ENCODE measurements at places on chromosomes 7 and 10. TPM values are rescaled to one million over a fixed set of nuclear protein-coding genes. Genes with fewer than 3 reads are reported as not detected.

DNA sequence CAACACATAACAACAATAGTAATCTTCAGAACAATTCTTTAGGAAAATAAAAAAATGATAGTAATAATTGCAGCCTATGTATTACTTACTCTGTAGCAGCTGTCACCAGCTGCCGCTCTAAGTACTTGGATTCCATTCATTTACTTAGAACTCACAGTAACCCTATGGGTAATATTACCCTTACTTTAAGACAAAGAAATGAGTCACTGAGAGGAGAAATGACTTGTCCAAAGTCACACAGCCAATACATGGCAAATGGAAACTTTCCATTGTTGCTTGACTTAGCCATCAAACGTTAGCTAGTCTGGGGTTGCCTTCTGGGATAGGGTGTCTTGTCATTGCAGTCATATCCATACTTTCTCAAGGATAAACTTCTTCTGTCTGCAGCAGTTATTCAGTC, 3.6 kb downstream of the CCNY start:
- no peak for DNase-seq

DNA sequence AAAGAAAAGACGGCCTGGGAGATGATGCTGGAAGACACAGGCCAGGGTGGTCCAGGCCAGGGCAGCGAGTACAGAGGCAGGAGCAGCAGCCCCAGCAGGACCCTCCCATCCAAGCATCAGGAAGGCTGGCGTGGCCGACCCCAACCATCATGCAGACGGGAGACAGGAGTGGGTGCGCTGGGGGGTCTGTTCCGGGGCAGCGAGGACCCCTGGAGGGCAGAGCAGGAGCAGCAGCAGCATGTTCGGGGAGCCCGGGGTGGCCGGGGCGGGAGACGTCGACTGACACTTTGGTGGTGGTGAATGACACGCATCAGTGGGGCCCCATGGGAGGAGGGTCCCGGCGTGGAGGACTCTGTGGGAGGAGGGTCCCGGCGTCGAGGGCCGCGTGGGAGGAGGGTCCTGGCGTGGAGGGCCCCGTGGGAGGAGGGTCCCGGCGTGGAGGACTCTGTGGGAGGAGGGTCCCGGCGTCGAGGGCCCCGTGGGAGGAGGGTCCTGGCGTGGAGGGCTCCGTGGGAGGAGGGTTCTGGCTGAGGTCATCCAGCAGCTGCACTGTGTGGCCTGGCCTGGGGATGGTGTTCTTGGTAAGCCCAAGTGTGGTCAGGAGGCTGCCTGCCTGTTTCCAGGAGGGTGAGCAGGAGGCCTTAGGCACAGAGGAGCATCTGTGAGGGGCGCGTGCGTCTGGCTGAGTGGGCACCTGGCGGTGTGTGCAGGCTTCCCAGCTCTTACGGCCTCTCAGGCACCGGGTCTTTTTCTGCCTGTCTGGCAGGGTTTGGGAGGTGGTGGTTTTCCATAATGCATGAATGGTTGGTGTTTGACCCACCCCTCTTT, 38.9 kb downstream of the FAM20C start:
- DNase-seq = no peak

- no peak for DNase-seq
Observed at GRCh38 chr7:118777308-118777707, 552.8 kb downstream of the ANKRD7 start.

GRCh38 chr7:146359176-146359575, 242.6 kb downstream of the CNTNAP2 start:
- DNase-seq = no peak

GRCh38 chr10:66888237-66888636, 37.6 kb upstream of the LRRTM3 start:
- no peak for DNase-seq

DNA sequence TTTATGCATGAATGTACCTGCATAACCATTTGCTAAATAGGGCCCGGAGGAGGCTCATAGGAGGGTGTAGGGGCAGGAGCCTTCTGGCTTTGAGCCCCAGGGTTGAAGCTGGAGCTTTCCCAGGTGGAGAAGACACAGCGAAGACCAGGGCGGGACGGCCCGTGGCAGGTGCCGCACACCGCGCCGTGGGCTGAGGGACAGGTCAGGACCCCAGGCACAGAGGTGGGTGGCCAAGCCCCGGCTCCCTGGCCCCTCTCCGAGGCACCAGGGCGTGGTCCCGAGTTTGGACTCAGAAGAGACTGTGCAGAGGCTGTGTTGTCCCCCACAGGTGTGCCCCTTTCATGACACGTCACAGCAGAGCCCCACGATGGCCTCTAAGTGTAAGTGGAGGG, 56.5 kb downstream of the PWWP2B start:
- no peak for DNase-seq

GRCh38 chr7:104836976-104837375, 177.0 kb upstream of the KMT2E start:
- DNase-seq = no peak

GRCh38 chr10:97217299-97217698, 31.5 kb upstream of the SLIT1 start:
- no peak for DNase-seq

GRCh38 chr7:19508821-19509220, 200.0 kb downstream of the POLR1F start:
- DNase-seq = no peak

GRCh38 chr10:126240483-126240882, 147.8 kb downstream of the ADAM12 start:
- DNase-seq = no peak

DGKI gene
- total RNA-seq = 1.4 TPM

- DNase-seq = no peak
Observed at GRCh38 chr10:126422567-126422966, 34.3 kb upstream of the ADAM12 start.

DNA sequence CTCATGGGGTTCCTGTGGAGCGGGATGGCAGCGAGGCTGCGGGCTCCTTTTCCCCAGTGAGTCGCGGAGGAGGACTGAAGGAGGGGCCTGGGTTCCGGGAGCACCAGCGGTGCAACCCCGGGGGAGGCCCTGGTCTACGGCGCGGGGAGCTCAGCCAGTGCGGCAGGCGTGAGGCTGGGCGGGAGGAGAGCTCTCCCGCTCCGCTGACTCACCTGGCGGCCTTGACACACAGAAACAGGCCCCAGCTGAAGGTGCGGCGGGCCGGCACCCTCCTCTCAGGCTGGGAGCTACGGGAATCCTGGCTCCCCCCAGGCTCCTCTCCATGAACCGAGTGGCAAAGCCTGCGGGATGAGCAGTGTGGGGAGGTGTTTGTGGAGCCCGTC, 6.8 kb upstream of the NOM1 start:
- DNase-seq = no peak

APBB1IP gene
- total RNA-seq = 0.47 TPM

- no peak for DNase-seq
Observed at GRCh38 chr10:90787393-90788198, 70.2 kb downstream of the HTR7 start.

SCART1 gene
- 0.44 TPM for total RNA-seq

NUTM2A gene
- total RNA-seq = 0.82 TPM

TMEM225B gene
- not detected for total RNA-seq

DNA sequence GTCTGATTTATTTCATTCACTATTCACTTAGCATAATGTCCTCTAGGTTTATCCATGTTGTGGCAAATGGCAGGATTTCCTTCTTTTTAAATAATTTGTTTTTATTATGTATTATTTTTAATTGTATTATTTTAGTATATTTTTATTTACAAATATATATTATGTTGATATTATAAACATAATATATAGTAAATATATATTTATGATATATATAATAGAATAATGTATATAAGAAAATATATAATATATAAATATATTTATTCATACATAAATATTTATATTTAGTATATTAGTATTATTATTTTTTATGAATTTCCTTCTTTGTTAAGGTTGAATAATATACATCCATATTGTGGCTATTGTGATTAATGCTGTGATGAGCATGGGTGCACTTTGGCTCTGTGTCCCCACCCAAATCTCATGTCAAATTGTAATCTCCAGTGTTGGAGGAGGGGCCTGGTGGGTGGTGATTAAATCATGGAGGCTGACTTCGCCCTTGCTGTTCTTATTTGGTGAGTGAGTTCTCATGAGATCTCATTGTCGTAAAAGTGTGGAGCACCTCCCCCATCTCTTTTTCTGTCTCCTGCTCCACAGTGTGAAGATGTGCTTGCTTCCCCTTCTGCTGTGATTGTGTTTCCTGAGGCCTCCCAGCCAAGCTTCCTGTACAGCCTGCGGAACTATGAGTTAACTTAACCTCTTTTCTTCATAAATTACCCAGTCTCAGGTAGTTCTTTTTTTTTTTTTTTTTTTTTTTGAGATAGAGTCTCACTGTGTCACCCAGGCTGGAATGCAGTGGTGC, 52.3 kb upstream of the CYP2C18 start:
- DNase-seq = no peak
